Stimulated activated naive B cell treated with anti-CD40 and anti-IgM and Interleukin-4, amounts not matched to agents 10 μg/mL and 1 μg/mL and 100 μg/mL, for 72 hours (primary cell): ENCODE measurements at places on chromosomes 5 and 9.
A peak's percentile ranks its signal among the peaks of the same experiment; 100 is the strongest.

- DNase-seq, result no peak
These were observed 202.4 kb upstream of the ZNF618 start for GRCh38 chr9:113673726-113674125.

DNA sequence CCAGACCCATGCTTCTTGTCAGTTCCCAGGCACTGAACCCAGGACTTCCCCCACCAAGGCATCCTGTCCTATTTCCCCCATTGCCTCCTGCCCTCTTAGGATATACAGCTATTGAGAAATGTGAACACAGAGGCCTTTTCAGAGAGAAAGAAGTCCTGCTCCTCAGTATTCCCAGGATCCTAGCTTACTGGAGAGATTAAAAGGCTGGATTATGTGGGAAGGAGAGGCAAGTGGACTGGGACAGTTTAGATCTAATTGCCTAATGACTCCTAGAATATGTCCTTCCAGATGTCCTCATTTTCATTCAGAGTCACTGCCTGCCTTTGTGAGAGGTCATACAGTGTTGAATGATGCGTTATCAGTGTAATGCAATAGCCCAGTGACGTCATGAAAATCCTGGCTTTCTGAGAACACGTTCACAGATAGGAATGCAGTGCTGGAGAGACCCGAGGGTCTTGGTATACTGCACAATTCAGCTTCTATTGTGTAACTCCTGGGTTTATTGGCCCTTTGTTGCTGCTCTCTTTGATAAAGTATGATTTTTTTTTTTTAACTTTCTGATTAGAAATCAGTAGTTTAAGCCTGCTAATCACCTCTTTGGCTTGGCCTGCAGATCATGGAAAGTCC lies 26.2 kb downstream of the WWC1 start:
- no peak for DNase-seq

GRCh38 chr9:81519816-81520495 lies 169.4 kb downstream of the TLE1 start:
- DNase-seq, result no peak

DNA sequence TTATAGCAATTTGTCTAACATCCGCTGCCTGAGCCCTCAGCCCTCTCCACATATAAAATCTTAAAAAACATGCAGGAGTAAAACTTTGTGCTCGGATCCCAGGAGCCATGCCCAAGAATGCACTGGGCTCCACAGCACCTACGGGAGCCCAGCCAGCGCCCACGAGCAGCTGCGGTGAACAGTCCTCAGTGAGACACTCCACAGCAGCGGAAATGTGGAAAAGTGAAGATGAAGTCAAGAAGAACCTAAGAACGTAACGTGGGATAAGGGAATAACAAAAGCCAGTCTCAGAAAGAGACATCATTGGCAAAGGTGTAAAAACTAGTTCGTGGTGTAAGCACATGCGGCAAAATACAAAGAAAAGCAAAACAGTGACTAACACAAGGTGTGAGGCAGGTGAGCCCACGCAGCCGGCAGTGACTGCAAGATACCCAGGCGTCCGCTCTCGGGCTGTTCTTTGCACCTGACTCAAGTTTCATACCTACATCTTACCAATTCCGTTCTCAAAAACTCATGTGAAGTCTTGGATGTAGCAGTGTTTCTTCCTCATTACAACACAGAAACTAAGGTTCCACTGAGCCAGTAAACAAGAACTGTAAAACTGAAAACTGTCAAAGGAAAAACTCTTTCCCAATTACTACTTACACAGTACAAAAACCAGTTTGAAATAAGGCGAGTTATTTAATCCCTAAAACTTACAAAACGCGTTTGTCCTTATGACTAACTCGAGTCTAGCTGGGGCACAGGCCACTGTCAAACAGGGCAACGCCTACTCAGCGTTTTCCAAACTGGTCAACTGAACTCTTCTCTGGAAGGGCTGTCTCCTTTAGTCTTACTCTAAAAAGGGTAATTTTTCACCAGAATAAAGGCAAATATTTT lies 1.7 kb downstream of the CAMSAP1 start:
- no peak for DNase-seq

DNA sequence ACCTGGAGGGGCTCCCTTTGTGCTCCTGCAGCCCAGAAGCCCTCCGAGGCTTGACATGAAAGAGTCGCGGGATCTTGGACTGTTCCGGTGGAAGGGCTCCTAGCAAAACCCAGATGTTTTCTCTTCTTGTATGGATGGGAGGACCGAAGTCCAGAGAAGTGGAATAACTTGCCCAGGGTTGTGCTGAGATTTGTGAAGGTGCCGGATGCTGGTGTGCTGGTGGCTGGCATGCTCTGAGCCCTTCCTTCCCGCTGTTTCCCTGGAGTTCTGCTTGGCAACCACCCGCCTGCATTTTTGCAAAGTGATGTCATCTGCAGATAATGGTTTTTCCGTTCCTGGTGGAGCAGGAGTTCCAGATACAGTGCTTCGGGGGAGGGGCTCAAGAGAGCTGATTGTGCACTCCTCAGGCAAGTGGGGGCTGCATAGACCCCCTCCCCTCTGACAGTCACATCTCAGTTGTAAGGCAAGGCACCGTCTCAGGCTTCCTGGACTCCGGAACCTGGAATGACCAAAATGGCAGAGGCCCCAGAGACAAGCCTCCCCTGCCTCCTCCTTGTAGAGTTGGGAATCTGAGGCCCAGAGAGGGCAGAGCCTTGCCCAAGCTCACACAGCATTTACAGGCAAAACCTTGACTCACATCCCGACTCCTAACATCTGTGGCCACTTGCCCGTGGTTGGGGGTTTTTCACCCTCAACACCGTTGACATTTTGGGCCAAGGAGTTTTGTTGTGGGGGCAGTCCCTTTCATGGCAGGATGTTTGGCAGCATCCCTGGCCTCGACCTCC lies 157.0 kb downstream of the RGS3 start:
- DNase-seq, result peak; percentile 60
